Activated T-helper 1 cell treated with anti-CD3 and anti-CD28 coated beads, Interleukin-2, amount 50 U/mL, for 16 hours (primary cell): ENCODE measurements at places on chromosomes 3 and 15.

- no peak for DNase-seq
Measured at GRCh38 chr3:89908711-89909213, 801.3 kb downstream of the EPHA3 start.

- no peak for DNase-seq
Measured at GRCh38 chr3:188124184-188124583, 29.8 kb upstream of the LPP start.

DNA sequence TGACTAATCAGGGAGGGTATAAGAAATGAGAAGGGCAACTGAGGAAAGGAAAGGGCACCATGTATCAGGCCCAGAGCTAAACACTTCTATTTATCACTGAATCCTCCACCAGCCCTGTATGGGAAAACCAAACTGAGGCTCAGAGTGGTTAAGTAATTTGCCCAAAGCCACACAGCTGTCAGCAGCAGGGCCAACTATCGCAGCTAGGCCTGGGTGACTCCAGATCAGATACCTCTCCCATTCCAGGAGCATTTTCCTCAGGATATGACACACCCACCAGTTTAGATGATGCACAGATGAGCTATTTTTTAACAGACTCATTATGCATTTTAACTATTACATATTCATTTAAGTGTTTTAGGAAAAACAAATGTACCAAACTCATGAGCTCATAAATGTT is 14.5 kb downstream of the NUP210 start:
- no peak for DNase-seq

DNA sequence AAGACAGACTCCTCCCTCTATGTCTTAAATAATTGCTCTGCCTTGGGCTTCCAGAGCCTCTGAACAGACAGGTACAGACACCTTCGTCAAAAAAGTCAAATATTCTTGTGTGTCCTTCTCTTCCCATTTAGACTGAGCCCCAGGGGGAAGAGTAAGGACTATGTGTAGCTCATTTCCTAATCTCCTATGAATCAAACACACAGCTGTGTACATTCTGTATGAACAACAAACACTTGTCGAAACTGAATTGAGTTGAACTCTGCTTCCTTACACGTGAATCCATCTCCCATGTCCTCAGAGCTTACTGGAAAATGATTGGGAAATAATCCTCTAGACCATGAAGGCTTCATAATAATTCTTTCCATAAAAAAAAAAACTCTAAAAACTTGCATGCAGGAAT is 80.8 kb downstream of the MOBP start:
- DNase-seq: no peak

DNA sequence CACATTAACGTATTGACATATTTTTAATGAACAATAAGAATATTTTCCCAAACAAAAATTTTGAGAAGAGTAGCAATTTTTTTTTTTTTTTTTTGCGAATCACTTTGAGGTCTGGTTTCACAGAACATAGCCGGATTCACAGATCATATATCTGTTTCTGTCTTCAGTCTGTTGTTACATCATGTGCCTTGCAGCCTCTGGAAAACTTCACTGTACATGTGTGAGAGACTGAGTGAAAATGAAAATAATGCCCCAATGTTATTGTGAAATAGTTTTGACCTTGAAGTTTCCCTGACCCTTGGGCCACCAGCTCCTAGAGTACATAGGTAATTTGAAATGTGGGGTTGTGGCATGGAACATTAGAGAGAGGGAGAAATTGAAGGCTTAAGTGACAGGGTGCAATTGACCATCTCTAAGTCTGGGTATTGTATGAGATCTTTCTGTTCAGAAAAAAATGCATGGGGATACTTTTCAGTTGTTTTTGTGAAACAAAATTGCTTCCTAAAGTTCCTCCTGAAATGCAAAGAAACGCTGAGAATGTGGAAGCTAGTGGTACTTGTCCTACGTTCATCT is 14.0 kb downstream of the ITPR1 start:
- DNase-seq: no peak

DNA sequence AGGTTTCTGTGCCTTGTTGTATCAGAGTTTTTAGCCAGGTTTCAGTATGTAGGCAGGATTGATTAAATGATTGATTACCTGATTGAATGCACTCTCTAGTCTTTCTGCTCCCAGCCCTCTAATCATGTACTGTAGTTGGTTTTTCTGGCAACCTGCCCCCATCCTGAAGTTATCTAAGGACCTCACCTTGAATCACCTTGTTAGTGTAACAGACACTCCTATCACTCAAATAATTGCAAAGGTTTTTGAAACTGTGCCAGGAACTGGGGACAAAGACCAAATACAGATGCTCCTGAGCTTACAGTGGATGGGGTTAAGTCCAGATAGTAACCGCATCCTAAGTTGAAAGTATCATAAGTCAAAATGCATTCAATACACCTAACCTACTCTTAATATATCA is 141.5 kb upstream of the EIF1B start:
- DNase-seq: no peak

- no peak for DNase-seq
Measured at GRCh38 chr3:48949376-48949717, 30.7 kb downstream of the ARIH2 start.

DNA sequence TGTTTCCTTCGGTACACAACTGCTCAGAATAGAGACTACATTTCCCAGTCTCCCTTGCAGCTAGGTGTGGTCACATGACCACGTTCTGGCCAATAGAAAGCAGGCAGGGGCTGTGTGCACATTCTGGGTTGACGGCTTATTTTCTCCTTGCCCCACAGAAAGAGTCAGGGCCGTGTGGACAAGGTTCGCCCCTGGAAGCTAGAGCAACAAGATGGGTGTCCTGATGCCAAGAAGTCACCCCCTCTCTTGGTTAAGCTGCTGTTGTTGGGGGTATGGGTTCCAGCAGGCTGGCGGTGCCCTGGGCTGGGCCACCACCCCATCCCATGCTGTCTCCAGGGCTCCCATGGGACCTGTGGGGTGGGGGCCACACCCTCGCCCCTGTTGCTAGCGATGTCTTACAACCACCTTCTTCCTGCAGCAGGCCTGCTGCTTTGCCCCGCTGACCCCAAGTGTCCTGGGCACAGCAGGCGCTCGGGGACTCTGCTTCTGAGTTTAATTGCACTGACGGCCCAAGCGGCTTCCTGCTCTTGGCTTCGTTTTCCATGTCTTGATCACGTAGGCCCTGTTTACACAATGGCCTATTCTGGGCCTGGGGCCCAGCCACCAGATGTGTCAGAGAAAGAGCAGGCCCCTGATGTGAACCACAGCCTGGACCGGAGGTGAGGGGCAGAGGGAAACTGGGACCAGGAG is 24.9 kb downstream of the ABTB1 start:
- no peak for DNase-seq

DNA sequence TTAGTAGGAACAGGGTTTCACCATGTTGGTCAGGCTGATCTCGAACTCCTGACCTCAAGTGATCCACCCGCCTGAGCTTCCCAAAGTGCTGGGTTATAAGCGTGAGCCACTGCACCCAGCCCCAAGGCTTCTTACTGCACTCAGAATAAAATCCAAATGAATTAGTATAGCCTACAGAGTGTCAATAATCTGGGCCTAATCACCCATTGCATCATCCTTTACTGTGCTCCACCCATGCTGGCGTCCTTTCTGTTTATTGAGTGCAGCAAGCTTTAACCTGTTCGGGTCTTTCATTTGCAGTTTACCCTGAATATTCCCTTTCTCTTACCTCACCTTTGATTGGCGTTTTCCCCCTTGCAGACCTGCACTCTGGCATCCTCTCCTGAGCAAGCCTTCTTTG is 77.7 kb downstream of the CEP63 start:
- no peak for DNase-seq

GRCh38 chr3:52331091-52331490 is 15.0 kb downstream of the DNAH1 start:
- no peak for DNase-seq

- no peak for DNase-seq
Measured at GRCh38 chr3:155012584-155012983, 67.5 kb upstream of the MME start.

DNA sequence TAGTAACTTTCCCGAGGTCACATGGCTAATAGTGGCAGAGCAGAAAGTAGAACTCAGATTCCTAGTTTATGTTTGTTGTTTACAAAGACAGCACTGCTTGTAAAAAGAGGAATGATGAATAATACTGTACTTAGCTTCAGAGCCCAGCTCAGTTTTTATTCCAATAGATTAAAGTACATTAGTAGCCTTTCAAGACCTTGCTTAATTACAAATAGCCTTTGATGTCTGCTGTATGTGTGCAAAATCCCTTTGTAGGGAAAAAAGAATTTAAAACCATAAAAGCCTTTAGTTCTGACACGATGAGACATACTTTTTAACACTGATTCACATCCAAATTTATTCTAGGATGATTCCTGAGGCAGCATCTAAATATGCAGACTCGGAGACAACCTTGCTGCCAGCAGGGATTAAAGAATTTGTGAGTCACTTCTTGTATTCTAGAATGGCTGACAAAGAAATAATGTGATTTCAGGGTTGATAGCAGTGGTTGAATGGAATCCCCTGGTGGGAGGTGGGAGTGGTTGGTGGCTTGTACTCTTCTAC is 324.2 kb upstream of the TGFBR2 start:
- DNase-seq: no peak

GRCh38 chr3:194089357-194090177 is 46.4 kb upstream of the HES1 start:
- peak; percentile 9 for DNase-seq

GRCh38 chr15:97319291-97319690 is 641.2 kb upstream of the ARRDC4 start:
- DNase-seq: no peak
